ENCODE measurements at places on chromosomes 7 and 10.

DNA sequence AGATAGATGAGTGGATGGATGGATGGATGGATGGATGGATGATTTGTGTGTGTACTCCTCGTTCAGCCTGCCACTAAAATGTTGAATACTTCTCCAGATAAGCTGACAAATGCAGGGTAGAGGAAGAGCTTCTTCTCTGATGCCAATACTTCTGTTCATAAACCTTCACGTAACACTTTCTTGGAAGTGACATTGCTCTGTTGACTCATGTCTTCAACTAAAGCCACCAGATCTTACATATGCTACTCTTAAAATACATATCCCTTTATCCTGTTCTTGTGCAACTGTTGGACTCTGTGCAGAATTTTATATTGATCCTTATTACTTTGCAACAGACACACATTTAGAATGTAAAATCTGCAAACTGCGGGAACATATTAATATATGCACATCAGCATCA lies 26.9 kb downstream of the PIK3AP1 start:
- DNase-seq = no peak

GRCh38 chr10:45441239-45442190 lies 67.5 kb downstream of the ALOX5 start:
- no peak for DNase-seq

DNA sequence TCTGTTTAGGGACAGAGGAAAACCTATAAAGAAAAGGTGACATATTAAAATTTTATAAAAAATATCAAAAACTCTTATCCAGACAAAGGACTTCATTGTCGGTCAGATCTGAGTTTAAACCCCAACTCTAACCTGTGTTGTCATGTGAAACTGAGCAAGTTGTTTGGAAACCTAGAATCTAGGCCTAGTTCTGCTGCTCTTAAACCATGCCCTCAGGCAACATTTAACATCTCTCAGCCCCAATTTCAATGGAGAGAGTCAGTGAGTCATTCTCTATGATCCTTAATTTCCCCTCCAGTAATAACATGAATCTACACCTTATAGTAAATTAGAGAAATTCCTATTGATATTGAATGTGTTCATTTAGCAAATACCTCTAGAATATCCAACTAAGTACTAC lies 192.3 kb downstream of the IMMP2L start:
- DNase-seq = no peak

DNA sequence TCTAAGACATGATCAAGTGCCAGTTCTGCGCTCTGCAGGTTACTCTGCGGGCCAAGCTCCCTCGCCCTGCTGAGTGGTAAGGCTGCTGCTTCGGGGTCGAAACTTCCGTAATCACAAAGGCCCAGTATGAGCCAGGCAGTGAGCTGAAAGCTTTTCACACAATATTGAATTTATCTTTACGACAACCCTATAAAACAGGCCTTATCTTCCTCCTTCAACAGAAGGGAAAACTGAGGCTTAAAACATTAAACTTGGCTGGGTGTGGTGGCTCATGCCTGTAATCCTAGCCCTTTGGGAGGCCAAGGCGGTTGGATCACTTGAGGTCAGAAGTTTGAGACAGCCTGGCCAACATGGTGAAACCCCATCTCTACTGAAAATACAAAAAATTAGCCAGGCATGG lies 83.3 kb downstream of the FAM107B start:
- DNase-seq = no peak

- no peak for DNase-seq
Measured at GRCh38 chr7:8391353-8392062, 41.9 kb upstream of the NXPH1 start.

- DNase-seq = no peak
Measured at GRCh38 chr10:57982091-57982490, 285.6 kb downstream of the IPMK start.

- no peak for DNase-seq
Measured at GRCh38 chr7:103538964-103539709, 93.1 kb upstream of the SLC26A5 start.

GRCh38 chr10:132447446-132448247 lies 50.6 kb downstream of the PWWP2B start:
- no peak for DNase-seq

- no peak for DNase-seq
Measured at GRCh38 chr10:43963793-43964425, 315.2 kb upstream of the ZNF32 start.

DNA sequence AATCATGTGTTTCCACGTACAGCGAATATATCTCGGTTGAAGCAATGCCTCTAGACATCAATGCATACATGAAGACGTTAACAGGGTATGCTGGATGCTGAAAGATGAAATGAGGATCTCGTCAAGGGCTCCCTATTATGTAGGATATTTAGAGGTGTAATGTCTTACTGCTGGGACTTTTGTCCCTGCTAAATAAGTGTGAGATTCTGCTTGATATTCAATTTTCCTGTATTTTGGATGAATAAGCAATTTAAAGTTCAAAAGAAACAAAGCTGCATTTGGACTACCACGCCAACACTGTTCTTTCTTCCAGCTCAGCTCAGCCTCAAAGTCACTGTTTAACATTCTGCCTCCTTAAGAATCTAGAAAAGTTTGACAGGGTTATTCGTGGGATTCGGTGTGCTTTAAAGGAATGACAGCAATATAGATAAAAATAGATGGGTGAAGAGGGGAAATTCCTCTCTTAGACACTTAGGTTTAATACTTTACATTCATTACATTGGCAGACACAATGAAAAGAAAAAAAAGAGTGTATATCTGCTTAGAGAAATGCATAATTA lies 110.1 kb upstream of the RHEB start:
- DNase-seq = no peak

- DNase-seq = no peak
Measured at GRCh38 chr10:125734823-125735222, 15.3 kb downstream of the EDRF1 start.

- DNase-seq = no peak
Measured at GRCh38 chr7:100685631-100686145, 8.4 kb downstream of the GIGYF1 start.

DNA sequence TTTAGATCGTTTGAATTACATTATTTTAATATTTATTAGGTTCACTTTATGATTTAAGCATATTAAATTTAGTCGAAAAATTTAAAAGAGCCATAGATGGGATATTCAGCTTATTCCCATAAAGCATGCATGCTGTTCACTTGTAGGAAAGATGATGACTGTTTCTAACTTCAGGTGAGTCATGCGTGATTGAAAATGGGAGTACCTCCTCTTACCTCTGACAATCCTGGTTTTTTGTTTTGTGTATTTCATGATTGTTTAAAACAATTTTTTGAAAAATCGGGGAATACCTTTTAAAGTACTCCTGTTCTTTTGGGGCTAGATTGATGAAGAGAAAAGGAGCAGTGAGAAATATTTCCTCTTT lies 1.4 kb downstream of the TNKS2 start:
- DNase-seq = no peak

- DNase-seq = no peak
Measured at GRCh38 chr10:70507966-70508365, 29.4 kb downstream of the PALD1 start.

DNA sequence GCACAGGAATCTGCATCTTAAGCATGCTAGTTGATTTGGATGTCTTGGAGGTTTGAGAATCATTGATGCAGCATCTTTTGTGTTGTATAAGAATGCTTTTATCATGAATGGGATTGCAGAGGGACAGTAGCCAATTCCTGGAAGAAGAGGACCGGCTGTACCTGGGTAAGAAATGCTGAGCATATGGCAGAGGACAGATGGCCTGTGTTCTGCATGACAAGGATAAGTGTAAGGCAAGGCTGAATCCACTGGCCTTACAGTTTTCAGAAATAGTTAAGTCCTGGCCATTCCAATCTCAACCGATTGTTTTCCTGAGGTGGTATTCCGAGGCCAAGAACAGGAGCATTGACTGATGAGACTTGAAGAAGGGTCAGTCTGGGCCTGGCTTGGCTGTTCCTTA lies 24.4 kb upstream of the KBTBD2 start:
- DNase-seq = no peak

DNA sequence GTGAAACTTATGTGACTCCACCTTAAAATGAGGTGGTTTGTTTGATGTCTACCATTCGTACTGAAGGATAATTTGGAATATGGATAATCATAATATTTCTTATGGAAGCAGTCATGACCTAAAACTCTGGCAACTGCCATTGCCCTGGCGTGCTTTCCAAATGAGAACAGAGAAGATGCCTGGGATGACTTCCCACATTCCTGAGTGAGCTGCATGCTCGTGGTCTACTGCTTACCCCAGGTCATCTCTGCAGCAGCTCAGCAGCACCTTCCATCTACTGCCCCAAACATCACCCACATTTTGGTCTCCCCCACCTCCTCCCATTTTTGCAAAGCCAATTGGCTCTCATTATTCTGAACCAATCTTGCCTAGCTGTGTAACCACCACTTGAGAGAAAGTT lies 40.1 kb downstream of the LYZL1 start:
- no peak for DNase-seq

DNA sequence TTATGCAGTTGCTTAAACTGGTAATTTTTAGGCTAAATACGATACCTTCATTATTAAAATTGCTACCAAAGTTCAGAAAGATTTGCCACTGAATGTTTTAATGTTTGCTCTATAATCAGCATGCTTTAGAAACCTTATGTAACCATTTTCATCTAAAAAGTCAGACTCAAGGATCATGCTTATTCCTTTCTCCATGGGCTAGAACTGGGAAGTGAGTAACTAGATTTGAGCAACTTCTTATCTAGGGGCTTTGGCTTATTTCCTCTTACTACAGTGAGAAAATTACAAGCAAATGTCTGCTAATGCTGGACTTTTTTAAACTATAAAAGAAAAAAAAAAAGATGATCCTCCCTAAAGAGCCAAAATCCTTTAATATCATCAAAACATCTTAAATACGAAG lies 215.9 kb downstream of the CRPPA start:
- DNase-seq = no peak

DNA sequence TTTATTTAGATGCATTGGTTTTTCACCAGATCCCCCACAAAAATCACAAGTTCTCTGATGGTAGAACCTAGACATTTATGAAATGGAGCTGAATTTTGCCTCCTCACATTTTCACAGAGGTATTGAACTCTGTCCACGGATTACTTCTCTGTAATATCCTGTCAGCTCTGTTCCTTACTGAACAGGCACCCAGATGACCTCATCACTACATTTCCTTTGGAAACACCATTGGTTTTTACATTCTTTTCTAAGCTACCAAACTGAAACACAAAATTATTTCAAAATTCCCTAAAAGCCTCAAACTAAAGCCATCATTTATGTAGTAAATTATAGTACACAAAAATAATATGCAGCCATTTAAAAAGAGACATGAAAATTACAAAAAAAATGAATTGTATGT lies 98.3 kb upstream of the KCNIP2 start:
- no peak for DNase-seq

DNA sequence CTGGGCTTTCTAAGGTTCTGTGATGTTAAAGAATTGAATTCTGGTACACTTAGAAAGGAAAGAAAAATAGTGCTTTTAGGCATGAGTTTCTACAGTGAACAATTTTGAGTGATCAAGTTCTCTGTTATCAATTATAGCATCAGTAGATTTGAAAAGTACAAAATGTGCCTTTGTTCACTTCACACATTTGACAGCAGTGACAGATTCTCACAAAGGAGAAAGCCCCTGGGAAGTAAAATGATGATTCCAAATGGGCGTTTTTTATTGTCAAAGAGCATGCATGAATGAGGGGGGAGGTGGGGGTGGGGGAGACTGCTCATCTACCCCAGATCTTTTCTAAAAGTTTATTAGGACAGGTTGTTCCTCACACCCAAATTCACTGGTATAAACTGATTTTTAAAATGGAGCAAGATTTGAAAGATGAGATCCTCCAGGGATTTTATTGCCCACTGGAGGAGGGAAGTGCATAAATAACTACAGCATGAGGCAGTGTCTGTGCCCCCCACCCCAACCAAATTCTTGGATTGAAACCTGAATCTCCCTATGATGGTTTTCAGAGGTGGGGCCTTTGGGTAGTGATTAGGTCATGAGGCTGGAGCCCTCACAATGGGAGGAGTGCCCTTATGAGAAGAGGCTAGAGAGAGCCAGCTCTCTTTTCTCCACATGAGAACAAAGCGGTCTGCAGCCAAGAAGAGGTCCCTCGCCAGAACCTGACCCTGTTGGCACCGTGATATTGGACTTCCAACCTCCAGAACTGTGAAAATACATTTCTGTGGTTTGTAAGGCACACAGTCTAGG lies 79.5 kb downstream of the AOAH start:
- no peak for DNase-seq

- DNase-seq = no peak
Measured at GRCh38 chr10:33337326-33337957, 3.0 kb upstream of the NRP1 start.

DNA sequence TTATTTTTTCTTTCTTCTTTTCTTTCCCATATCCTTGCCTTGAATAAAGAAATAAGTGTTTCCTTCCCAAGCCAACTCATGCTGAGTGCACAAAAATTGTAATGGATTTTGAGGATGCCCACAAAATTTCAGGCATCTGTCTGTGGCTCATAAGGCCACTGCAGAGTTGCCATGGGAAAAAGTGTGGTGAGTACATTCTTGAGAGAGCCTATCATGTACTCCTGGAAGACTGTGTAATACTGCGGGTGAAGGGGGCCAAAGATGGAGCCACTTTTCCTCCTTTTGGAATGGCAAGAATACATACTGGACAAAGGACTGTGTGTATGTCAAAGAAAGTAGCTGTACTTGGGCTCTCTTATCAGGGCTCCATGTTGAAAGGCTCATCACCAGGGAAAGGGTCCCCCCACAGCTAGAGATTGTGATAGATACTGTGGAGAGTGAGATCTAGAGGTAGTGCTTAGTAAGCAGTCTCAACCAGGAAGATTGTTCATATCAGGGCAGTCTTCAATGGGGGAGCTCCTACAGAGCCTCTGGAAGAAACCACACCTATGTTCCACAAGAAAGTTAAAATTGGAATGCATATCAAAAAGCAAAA lies 341.6 kb upstream of the KCND2 start:
- DNase-seq = no peak

GRCh38 chr10:72539137-72539536 lies 86.7 kb downstream of the MICU1 start:
- DNase-seq = no peak

DNA sequence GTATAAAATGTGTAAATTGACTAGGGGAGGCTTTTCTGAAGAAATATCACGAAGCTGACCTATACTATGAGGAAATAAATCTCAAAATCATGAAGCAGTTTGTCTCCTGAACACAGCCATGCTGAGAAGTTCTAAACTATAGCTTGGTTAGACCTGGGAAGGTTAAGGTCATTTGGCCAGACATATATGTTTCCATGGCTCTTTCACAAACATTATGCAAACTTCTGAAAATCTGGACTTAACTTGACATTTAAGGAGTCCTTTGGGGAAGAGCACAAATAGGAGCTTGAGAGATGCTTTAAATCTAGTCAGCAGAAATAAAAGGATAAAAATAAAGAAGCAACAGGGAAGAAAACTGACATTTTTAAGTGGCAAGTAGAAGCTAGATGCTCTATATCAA lies 115.9 kb upstream of the MEOX2 start:
- DNase-seq = no peak

DNA sequence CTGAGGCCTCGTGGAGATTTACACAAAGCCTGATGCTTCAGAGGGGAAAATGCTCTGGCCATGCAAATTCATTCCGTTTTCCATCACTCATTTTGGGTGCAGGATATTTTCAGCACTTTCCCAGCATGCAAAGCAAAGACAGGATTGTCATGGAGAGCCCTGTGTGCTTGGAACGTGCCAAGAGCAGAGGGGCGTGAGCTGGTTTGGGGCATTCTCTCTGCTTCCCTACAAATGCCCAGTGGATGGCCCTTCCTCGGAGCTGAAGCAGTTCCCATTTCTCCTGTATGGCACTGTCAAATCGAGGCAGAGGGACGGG lies 164.1 kb downstream of the PRKAG2 start:
- no peak for DNase-seq

- no peak for DNase-seq
Measured at GRCh38 chr7:2926896-2927405, 82.8 kb upstream of the GNA12 start.

- no peak for DNase-seq
Measured at GRCh38 chr7:56287429-56288138, 171.4 kb upstream of the NUPR2 start.

Data from GOT3 (cell line).